ENCODE measurements at places on chromosomes 1 and 21. TPM values are rescaled to one million over a fixed set of nuclear protein-coding genes. Genes with fewer than 3 reads are reported as not detected.

Gene SLC19A2
- 41.0 TPM for total RNA-seq

GRCh38 chr21:35467566-35467965, 418.5 kb upstream of the RUNX1 start:
- no peak overlapping the region for H3K4me3 ChIP-seq
- H3K27me3 ChIP-seq = no peaks in the 10 kb centered on the region
- no peak for DNase-seq
- H3K27ac ChIP-seq = no peak overlapping the region
- H3K36me3 ChIP-seq = no peaks in the 10 kb centered on the region

Gene SLC30A10
- 0.33 TPM for total RNA-seq

GRCh38 chr1:197467881-197468280, 199.8 kb downstream of the CRB1 start:
- H3K4me1 ChIP-seq = peaks cover 29% of the 10 kb centered on the region
- no peaks in the 10 kb centered on the region for H3K36me3 ChIP-seq
- H3K27ac ChIP-seq = peak overlapping the region; percentile 70
- no peaks in the 10 kb centered on the region for H3K27me3 ChIP-seq
- DNase-seq = no peak

GRCh38 chr21:39430457-39430856, 15.1 kb downstream of the LCA5L start:
- H3K4me3 ChIP-seq = no peak overlapping the region
- H3K36me3 ChIP-seq = no peaks in the 10 kb centered on the region
- DNase-seq = no peak
- no peaks in the 10 kb centered on the region for H3K27me3 ChIP-seq
- H3K27ac ChIP-seq = no peak overlapping the region

- H3K36me3 ChIP-seq = no peaks in the 10 kb centered on the region
- no peak overlapping the region for H3K4me3 ChIP-seq
- H3K27ac ChIP-seq = no peak overlapping the region
These were observed 414.2 kb downstream of the PTPRU start for GRCh38 chr1:29650476-29650875.

Gene CCT3
- total RNA-seq = 181 TPM

GRCh38 chr1:218521414-218522169, 176.5 kb downstream of the TGFB2 start:
- H3K4me3 ChIP-seq = no peak overlapping the region
- no peaks in the 10 kb centered on the region for H3K27me3 ChIP-seq
- H3K27ac ChIP-seq = no peak overlapping the region
- peak; percentile 35 for DNase-seq

Gene FBLIM1
- total RNA-seq = 24.8 TPM

- no peaks in the 10 kb centered on the region for H3K36me3 ChIP-seq
- no peaks in the 10 kb centered on the region for H3K27me3 ChIP-seq
- DNase-seq = peak; percentile 79
- no peak overlapping the region for H3K4me3 ChIP-seq
These were observed 14.7 kb downstream of the JUN start for GRCh38 chr1:58768971-58769808.

DNA sequence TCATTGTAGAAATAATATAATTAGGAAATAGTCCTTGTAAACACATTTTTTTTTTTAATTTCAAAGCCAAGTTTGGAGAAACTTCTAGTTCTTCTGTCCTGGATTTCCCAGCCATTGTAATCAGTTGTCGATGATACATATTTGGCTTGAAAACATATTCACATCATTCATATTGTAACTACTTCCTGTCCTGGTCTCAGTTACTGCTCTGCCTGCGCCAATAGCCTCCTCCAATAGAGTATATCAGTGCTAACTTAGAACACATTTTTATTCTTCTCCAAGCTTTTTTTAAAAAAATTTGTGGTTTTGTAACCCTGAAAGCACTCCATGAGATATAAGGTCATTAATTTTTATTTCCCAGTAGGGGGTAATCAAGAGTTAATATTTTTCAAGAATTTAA, 46.1 kb upstream of the FMO2 start:
- H3K4me3 ChIP-seq = no peak overlapping the region
- H3K36me3 ChIP-seq = no peaks in the 10 kb centered on the region
- no peak overlapping the region for H3K27ac ChIP-seq
- H3K27me3 ChIP-seq = no peaks in the 10 kb centered on the region

GRCh38 chr1:22137004-22137720, 5.7 kb downstream of the WNT4 start:
- no peak overlapping the region for H3K27ac ChIP-seq
- H3K27me3 ChIP-seq = no peaks in the 10 kb centered on the region
- no peak overlapping the region for H3K4me3 ChIP-seq
- no peaks in the 10 kb centered on the region for H3K36me3 ChIP-seq

DNA sequence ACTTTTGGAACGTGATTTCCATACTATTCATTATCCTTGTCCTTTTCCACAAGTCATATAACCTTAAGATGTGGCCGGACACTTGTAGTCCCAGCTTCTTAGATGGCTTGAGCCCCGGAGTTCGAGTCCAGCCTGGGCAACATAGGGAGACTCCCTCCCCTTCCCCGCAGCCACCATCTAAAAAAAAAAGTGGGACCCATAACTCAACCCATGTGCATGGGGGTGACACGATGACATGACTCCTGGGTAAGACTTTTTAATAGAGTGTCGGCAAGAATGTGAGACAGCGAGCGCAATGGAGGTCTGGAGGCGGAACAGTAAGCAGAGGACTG, 25.7 kb downstream of the MIA3 start:
- DNase-seq = peak; percentile 15
- no peaks in the 10 kb centered on the region for H3K27me3 ChIP-seq
- H3K36me3 ChIP-seq = no peaks in the 10 kb centered on the region

- H3K27me3 ChIP-seq = no peaks in the 10 kb centered on the region
- H3K27ac ChIP-seq = no peak overlapping the region
- H3K36me3 ChIP-seq = no peaks in the 10 kb centered on the region
- no peak overlapping the region for H3K4me3 ChIP-seq
- H3K4me1 ChIP-seq = no peaks in the 10 kb centered on the region
These were observed 675.0 kb downstream of the KIF26B start for GRCh38 chr1:245829826-245830225.

GRCh38 chr1:173206816-173207568, at the start of gene TNFSF4:
Gene TNFSF4, minus strand, starts transcription at chr1:173207331. Its CDS starts 155 bp downstream, at chr1:173207176.
- no peak for DNase-seq
- H3K4me3 ChIP-seq = no peak within 1 kb of the TSS
- no peaks in the 10 kb centered on the region for H3K36me3 ChIP-seq
- no peaks in the 10 kb centered on the region for H3K27me3 ChIP-seq
- no peaks in the 10 kb centered on the region for H3K4me1 ChIP-seq
- no peak within 1 kb of the TSS for H3K27ac ChIP-seq

Gene CLCA2
- not detected for total RNA-seq

DNA sequence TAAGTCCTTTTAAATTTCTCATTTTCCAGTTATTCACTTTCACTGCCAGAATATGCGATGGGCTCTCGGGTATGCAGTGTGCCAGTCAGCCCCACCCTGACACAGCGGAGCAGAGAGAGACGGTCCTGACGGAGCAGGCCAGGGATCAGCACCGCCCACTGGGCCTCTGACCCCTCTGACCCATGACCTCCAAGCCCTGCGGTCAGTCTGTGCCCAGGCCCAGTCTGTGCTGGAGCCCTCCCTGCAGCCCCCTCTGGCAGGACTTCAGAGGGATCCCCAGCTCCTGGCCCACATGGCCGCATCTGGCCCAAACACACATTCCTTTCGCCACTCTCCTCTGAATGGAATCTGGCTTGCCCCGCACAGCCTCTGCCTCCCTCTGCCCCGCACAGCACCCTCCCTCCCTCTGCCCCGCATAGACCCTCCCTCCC, 43.4 kb upstream of the COL6A2 start:
- H3K27ac ChIP-seq = no peak overlapping the region
- no peaks in the 10 kb centered on the region for H3K27me3 ChIP-seq
- H3K36me3 ChIP-seq = no peaks in the 10 kb centered on the region
- no peak for DNase-seq

Gene NOS1AP
- total RNA-seq = 0.63 TPM
